ENCODE measurements at places on chromosomes 3 and 15. TPM values are rescaled to one million over a fixed set of nuclear protein-coding genes. Genes with fewer than 3 reads are reported as not detected.

Gene HRG
- total RNA-seq, result not detected

Gene CYP1A2
- total RNA-seq, result not detected

Gene ATP10A
- total RNA-seq, result 2.6 TPM

Gene DVL3
- 68.9 TPM for total RNA-seq

Gene NOX5
- total RNA-seq, result 0.22 TPM

Gene RBPMS2
- total RNA-seq, result 0.22 TPM

Gene SLC7A14
- total RNA-seq, result 3.9 TPM

Gene SI
- total RNA-seq, result not detected

Gene IQCF2
- not detected for total RNA-seq

Gene IFT57
- total RNA-seq, result 37.7 TPM

Gene PRTG
- 1.1 TPM for total RNA-seq

Gene GOLGA6L4
- total RNA-seq, result 1.1 TPM

Gene DCP1A
- 18.3 TPM for total RNA-seq

Gene FSTL1
- 957 TPM for total RNA-seq

Gene SCAMP5
- total RNA-seq, result 0.57 TPM

Gene OIP5
- total RNA-seq, result 12.3 TPM

Gene C3orf85
- not detected for total RNA-seq

Gene CHRD
- 0.29 TPM for total RNA-seq

Gene NME9
- not detected for total RNA-seq

Gene CRYBG3
- 21.6 TPM for total RNA-seq

Gene IGSF10
- total RNA-seq, result 0.14 TPM

Gene SLC24A5
- total RNA-seq, result not detected

Gene FOXL2NB
- 0.66 TPM for total RNA-seq

Gene ACTRT3
- total RNA-seq, result 2.8 TPM

Gene LRRIQ4
- 0.14 TPM for total RNA-seq

Gene MELTF
- total RNA-seq, result 7.9 TPM

Gene MDFIC2
- total RNA-seq, result not detected

Gene PLSCR5
- not detected for total RNA-seq

Gene PAQR5
- total RNA-seq, result 4.8 TPM

Gene ZCWPW2
- 0.72 TPM for total RNA-seq

Gene TGM4
- total RNA-seq, result not detected

Gene SPINK8
- not detected for total RNA-seq

Gene BCHE
- total RNA-seq, result 0.57 TPM

Gene SLC9C1
- not detected for total RNA-seq

Gene ZNF620
- total RNA-seq, result 0.44 TPM

Gene FBXW12
- total RNA-seq, result not detected

Gene ARRDC4
- total RNA-seq, result 2.8 TPM

Gene CALML4
- 0.88 TPM for total RNA-seq

Gene SLC12A1
- total RNA-seq, result not detected

Gene RHOV
- total RNA-seq, result not detected

Gene FMN1
- total RNA-seq, result 3.0 TPM

Gene MAP1A
- 39.2 TPM for total RNA-seq

Gene ANKRD63
- total RNA-seq, result not detected

Gene C3orf22
- total RNA-seq, result not detected

Gene PLAAT1
- total RNA-seq, result not detected

Gene IL17RB
- total RNA-seq, result not detected

Gene CPNE9
- total RNA-seq, result not detected

Gene ECE2
- not detected for total RNA-seq

Gene TLR9
- not detected for total RNA-seq

Gene GPR149
- not detected for total RNA-seq

Gene FAM107A
- not detected for total RNA-seq

Gene PPM1L
- 0.66 TPM for total RNA-seq

Gene ARGFX
- total RNA-seq, result not detected

Gene IL20RB
- total RNA-seq, result 2.0 TPM

Gene UROC1
- total RNA-seq, result not detected

Gene NPTN
- 178 TPM for total RNA-seq

Gene CDC25A
- total RNA-seq, result 32.4 TPM
